ENCODE measurements at places on chromosomes 4 and X. TPM values are rescaled to one million over a fixed set of nuclear protein-coding genes. Genes with fewer than 3 reads are reported as not detected.

Gene RTL3
- not detected for total RNA-seq

Gene PFKFB1
- total RNA-seq, result not detected

Gene GLRB
- 11.7 TPM for total RNA-seq

Gene FAM47E
- 0.51 TPM for total RNA-seq

Gene FAM241A
- total RNA-seq, result 0.81 TPM

Gene ZNF141
- 5.6 TPM for total RNA-seq

Gene ANOS1
- total RNA-seq, result 1.6 TPM

Gene XAGE1B
- not detected for total RNA-seq

Gene SSX3
- total RNA-seq, result not detected

Gene ZNF157
- 0.33 TPM for total RNA-seq

Gene TMEM156
- 7.7 TPM for total RNA-seq

Gene PNMA3
- under 0.01 TPM for total RNA-seq

Gene STAP1
- not detected for total RNA-seq

Gene OPRPN
- not detected for total RNA-seq

Gene EOLA2
- 28.4 TPM for total RNA-seq

Gene NIPAL1
- total RNA-seq, result 2.4 TPM

Gene RRH
- not detected for total RNA-seq

Gene NEUROG2
- total RNA-seq, result not detected

Gene ZFP42
- 6.5 TPM for total RNA-seq

Gene TBX22
- not detected for total RNA-seq

Gene DMRTC1B
- not detected for total RNA-seq

Gene DGKK
- not detected for total RNA-seq

Gene CCDC160
- total RNA-seq, result 0.63 TPM

Gene AMTN
- not detected for total RNA-seq

Gene MAGEA2B
- not detected for total RNA-seq
